ENCODE measurements at places on chromosomes 3 and 15.
A peak's percentile ranks its signal among the peaks of the same experiment; 100 is the strongest.

DNA sequence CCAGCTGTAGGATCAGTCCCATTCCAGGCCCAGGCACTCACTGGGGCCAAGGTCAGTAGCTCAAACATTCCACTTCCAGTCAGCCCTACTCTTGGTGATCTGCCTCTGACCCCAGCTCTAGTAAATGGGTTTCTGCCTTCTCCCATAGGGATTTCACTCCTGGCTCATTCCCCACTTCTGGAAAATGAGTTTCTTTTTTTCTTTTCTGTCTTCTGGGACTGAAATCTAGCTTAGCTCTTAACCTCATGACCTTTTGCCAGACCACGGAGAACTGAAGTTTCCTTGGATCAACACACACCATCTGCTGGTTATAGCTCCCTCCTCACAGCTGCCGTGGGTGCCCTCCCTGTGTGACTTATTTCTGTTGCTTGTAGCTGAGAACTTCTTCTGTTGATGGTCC lies 21.3 kb downstream of the MME start:
- DNase-seq, result peak; percentile 26

GRCh38 chr3:43786102-43786501 lies 95.4 kb downstream of the ABHD5 start:
- DNase-seq, result no peak

- DNase-seq, result no peak
These were observed 51.0 kb downstream of the NFKBIZ start for GRCh38 chr3:101900316-101900715.

DNA sequence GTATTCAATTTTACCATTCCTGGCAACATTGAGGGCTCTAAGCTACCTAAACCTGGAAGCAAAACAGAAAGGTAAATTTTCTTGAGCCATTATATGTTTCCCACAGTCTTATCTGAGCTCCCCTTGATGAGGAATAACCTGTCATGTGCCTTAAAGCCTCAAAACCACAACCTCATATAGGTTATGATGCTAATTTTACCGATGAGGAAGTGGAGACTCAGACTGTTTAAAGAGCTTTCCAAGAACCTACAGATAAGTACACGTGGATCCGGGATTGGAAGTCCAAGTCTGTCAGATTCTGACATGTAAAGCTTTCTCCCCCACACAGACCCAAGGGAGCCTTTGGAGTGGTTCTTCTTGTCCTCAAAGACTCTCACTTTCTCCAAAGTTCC lies 140.5 kb downstream of the SEMA6D start:
- no peak for DNase-seq

- peak; percentile 92 for DNase-seq
These were observed 66.2 kb upstream of the TPM1 start for GRCh38 chr15:62976301-62976881.

- DNase-seq, result no peak
These were observed 485.4 kb downstream of the CNTN3 start for GRCh38 chr3:74129056-74129455.

DNA sequence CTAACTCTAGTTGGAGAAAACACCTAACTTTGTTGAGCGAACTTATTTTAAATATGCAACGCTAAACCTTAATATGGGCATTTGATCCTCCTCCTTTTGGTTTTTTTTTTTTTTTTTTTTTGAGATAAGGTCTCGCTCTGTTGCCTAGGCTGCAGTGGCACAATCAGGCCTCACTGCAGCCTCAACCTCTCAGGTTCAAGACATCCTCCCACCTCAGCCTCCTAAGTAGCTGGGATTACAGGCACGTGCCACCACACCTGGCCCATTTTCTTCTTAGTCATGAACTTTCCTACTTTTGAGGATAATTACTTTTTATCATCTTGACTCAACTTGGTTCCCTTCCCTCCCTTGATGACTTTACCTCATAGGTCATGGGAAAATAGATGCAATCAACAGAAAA lies 3.9 kb downstream of the NUSAP1 start:
- DNase-seq, result no peak

- DNase-seq, result peak; percentile 55
These were observed 50.3 kb downstream of the LHFPL4 start for GRCh38 chr3:9503283-9503682.

GRCh38 chr15:28897861-28898585 lies 12.2 kb downstream of the APBA2 start:
- no peak for DNase-seq

- DNase-seq, result no peak
These were observed 92.6 kb upstream of the ARRDC4 start for GRCh38 chr15:97867870-97868269.

All from NCI-H226 (cell line).